ENCODE measurements at places on chromosomes 11 and 22.
A peak's percentile ranks its signal among the peaks of the same experiment; 100 is the strongest.

DNA sequence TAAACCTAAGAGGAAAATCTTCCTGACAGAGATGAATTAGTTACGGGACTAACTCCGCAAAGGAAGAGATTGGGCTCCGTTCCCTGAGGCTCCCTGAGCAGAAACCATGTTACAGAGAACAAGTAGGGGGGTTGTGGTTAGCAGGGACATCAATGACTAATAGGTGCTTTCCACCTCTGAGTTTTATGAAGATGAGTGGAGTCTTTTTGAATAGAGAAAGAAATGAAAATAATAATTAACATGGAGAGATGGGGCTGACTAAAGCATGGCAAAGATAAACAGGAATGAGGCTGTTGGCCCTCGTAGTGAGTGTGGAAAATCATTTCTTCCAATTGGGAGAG is 47.5 kb upstream of the PICALM start:
- DNase-seq = peak; percentile 81

DNA sequence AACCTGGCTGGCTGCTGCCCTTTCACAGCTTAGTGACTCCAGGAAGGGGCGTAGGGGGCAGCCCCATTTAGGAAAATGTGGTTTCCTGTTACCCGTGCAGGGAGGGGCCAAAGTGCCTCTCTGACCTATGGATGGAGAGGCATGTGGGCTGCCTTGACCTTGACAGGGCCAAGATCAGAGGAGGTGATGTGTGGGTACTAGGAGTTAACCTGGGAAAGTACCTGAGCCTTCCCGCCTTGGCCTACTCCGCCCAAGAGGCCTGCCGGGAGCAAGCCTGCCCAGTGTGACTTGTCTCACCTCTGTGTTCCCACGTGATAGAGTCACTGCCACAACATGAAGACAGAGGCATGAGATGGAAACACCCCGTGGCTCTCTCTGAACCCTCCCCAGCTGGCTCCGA is 33.4 kb downstream of the GRAMD4 start:
- DNase-seq = no peak

DNA sequence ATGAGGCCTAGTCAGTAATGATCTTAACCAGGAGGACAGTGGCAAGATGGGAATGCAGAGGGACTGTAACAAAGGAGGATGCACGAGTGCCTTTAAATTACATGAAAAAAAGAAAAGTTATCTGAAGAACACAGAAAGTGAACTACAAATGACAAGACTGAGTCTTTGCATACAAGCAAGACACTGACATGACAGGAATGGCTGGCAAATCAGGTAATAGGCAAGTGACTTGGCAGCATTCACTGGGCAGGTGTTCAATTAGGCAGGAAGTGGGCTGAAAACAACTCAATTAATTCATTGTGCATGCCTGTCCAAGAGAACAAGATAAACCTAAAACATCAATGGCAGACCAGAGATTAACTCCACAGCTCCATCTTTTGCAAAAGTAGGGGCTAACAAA is 24.0 kb downstream of the SMCO4 start:
- DNase-seq = no peak

DNA sequence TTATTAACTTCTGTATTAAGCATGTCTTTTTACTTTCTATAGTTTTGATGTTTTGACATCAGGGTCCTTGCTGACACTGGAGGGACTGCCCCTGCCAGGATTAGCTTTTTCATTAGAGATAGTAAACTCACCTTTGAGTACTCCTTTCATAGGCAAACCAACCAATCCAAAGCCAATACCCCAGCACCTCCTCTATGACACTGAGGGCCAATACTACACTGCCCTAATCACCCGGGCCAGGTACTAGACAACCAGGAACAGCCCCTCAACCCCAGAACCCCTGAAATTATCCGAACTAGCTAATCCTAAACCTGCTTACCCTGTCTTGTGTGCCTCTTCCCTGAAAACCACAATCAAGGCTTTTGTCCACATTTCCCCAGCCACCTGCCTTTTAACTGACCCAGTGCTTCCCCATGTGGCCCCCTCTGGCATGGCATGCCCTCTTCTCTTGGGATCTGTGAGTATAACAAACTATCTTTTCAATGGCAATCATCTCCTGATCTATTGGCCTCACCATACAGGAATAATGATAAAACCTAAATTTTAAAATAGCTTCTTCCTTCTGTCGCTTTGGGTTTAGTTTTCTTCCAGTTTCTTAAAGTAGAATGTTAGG is 31.2 kb downstream of the RAB6A start:
- DNase-seq = no peak

DNA sequence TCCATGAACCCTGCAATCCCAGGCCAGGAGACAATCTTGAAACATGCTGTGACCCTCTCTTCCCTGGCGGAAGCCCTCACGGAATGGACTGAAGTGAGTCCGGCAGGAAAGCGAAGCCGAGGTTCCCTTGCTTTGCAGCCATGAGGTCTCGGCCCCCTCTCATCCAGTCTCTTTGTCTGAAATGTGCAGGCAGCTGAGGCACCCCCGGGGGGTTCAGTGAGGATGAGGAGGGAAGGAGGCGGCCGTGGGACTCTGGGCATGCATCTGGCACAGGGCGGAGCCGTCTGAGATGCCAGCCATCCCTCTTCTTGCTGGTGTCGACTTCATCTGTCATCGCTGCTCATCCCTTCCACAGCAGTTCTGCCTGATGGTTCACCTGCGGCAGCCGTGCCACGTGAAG is 1485.7 kb downstream of the BRD1 start:
- no peak for DNase-seq
